Mesothelial cell of epicardium (in vitro differentiated cells): ENCODE measurements at places on chromosomes 3 and 15. TPM values are rescaled to one million over a fixed set of nuclear protein-coding genes. Genes with fewer than 3 reads are reported as not detected.
A peak's percentile ranks its signal among the peaks of the same experiment; 100 is the strongest.

GRCh38 chr3:21328711-21329390 lies 422.2 kb downstream of the ZNF385D start:
- DNase-seq: no peak
- H3K4me1 ChIP-seq: peaks cover 15% of the 10 kb centered on the region
- no peaks in the 10 kb centered on the region for H3K27me3 ChIP-seq
- no peaks in the 10 kb centered on the region for H3K36me3 ChIP-seq
- no peak overlapping the region for H3K27ac ChIP-seq

Gene GNAT1
- 0.27 to 0.98 TPM (median 0.55 TPM) in 3 replicates for total RNA-seq

DNA sequence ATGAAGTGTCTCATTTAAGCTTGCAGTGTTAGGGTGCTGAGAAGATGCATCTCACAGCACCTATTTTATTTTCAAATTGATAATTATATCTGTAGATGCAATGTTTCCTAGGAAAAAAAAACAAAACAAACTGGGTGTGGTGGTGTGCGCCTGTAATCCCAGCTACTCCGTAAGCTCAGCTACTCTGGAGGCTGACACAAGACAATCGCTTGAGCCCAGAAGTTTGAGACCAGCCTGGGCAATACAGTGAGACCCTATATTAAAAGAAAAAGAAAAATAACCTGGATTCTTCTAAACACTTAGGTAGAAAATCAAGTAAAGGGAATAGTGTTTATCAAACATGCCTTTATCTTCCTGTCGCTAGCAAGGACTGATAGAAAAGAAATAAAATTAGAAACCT lies 1.9 kb downstream of the MINDY2 start:
- H3K27me3 ChIP-seq: no peaks in the 10 kb centered on the region
- H3K4me3 ChIP-seq: no peak overlapping the region
- no peaks in the 10 kb centered on the region for H3K36me3 ChIP-seq
- H3K27ac ChIP-seq: peak overlapping the region; percentile 98
- DNase-seq: no peak

GRCh38 chr15:29825227-29825626 lies 3.0 kb upstream of the TJP1 start:
- H3K27ac ChIP-seq: no peak overlapping the region
- peaks cover 19% of the 10 kb centered on the region for H3K4me1 ChIP-seq
- H3K27me3 ChIP-seq: no peaks in the 10 kb centered on the region
- H3K4me3 ChIP-seq: no peak overlapping the region
- no peak for DNase-seq

Gene RPUSD3
- 40.9 to 48.4 TPM (median 47.2 TPM) in 3 replicates for total RNA-seq

Gene VIPR1
- total RNA-seq: 2.1 to 2.8 TPM (median 2.3 TPM) in 3 replicates

Gene SLC22A13
- 0.34 to 0.85 TPM (median 0.75 TPM) in 3 replicates for total RNA-seq

- peaks cover 1% of the 10 kb centered on the region for H3K27me3 ChIP-seq
- no peaks in the 10 kb centered on the region for H3K36me3 ChIP-seq
- no peak overlapping the region for H3K27ac ChIP-seq
- H3K4me3 ChIP-seq: no peak overlapping the region
- no peak for DNase-seq
These were observed 117.9 kb downstream of the MITF start for GRCh38 chr3:69856965-69857705.

Gene ATP8B4
- total RNA-seq: 1.4 to 2.1 TPM (median 1.8 TPM) in 3 replicates

- H3K27ac ChIP-seq: no peak overlapping the region
- H3K4me3 ChIP-seq: no peak overlapping the region
- no peaks in the 10 kb centered on the region for H3K27me3 ChIP-seq
- no peak for DNase-seq
- peaks cover 3% of the 10 kb centered on the region for H3K4me1 ChIP-seq
These were observed 48.4 kb downstream of the DAPK2 start for GRCh38 chr15:63997715-63998442.
